ENCODE measurements at places on chromosomes 5 and 9.

- no peak for DNase-seq
Measured at GRCh38 chr9:70031141-70031545, 12.5 kb upstream of the MAMDC2 start.

DNA sequence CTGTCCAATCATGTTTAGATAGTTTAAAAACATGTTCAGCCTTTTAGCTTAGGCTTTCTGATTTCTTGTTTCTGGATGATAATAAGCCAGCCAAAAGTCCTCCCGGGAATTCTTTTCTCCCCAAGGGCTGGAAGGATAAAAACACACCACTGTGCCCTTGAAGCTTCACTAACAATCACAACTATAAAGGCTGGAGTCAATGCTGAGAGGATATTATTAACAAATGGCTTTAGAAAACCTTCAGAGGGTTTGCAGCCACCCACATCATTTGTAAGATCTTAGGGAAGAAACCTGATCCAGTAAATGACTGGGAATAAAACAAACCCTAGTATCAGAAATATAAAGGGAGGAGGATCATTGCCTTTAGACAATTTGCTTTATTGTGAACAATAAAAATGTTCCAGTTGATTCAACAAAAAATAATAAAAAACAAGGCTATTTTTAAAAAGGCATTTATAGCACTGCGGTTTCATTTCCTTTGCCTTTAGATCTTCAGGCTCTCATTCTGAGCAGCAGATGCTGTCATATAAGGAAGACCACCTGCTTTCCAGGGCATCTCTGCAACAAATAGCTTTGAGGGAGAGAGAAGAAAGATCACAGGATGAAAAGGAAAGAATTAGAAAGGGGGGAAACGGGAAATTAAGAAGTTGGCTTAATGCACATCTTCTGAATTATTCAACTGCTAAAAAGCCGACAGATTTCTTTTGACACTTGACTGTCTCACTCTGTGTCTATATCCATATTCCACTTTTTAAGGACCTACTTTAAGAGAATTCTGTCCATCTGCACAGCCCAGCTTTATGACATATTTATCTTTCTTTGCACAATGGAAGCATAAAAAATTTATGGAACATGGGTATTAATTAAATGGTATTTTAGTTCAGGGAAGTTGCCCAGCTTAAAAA, 277.2 kb upstream of the SLC24A2 start:
- DNase-seq: no peak

- DNase-seq: no peak
Measured at GRCh38 chr9:113506090-113506589, 42.6 kb downstream of the RGS3 start.

- no peak for DNase-seq
Measured at GRCh38 chr9:71755869-71756268, 12.4 kb downstream of the CEMIP2 start.

- no peak for DNase-seq
Measured at GRCh38 chr9:84620338-84620737, 49.2 kb upstream of the NTRK2 start.

GRCh38 chr9:85062385-85063022, 393.0 kb downstream of the NTRK2 start:
- no peak for DNase-seq

- peak; percentile 60 for DNase-seq
Measured at GRCh38 chr9:109894921-109895758, 115.1 kb downstream of the PALM2AKAP2 start.

DNA sequence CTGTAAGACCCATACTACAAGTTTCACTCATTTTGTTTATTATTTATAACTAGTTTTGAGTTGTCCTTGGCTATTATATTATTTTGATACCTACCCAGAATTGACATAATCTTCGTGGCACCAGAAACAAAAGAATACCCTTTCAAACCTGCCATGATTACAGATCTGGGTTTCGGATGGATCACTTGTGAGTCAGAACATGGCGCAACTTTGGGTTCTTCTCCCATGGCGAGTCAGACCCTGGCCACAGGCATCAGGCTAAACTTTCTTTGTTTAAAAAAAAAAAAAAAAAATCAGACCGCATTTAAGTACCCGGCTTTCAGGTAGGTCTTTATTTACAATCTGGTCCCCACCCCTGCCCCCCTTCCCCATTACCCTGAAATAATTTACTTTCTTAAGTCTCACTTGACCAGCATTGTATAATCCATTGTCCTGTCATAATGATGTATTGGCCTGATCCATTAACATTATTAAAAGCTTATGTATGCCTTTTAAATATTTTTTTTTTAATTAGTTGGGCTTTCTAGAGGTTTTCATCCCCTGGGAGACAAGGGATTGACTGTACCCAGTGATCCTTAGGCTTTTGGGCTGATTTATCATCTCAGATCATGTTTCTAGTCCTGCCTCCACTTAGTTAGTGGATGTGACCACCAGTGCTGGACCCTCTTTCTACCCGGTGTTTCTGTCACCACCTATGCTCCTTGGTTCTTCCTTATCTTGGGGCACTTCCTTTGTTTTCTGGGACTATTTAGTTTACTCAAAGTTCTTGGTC, 43.9 kb downstream of the F2RL2 start:
- DNase-seq: no peak

- no peak for DNase-seq
Measured at GRCh38 chr5:3605298-3606010, 9.8 kb downstream of the IRX1 start.

GRCh38 chr5:103657301-103657700, 94.7 kb upstream of the NUDT12 start:
- no peak for DNase-seq

- no peak for DNase-seq
Measured at GRCh38 chr5:91849069-91849468, 466.0 kb upstream of the ARRDC3 start.

GRCh38 chr5:132873119-132873929, at the start of gene LEAP2:
Gene LEAP2, plus strand, starts transcription at chr5:132873668. Its CDS starts 27 bp downstream, at chr5:132873695.
- DNase-seq: no peak

DNA sequence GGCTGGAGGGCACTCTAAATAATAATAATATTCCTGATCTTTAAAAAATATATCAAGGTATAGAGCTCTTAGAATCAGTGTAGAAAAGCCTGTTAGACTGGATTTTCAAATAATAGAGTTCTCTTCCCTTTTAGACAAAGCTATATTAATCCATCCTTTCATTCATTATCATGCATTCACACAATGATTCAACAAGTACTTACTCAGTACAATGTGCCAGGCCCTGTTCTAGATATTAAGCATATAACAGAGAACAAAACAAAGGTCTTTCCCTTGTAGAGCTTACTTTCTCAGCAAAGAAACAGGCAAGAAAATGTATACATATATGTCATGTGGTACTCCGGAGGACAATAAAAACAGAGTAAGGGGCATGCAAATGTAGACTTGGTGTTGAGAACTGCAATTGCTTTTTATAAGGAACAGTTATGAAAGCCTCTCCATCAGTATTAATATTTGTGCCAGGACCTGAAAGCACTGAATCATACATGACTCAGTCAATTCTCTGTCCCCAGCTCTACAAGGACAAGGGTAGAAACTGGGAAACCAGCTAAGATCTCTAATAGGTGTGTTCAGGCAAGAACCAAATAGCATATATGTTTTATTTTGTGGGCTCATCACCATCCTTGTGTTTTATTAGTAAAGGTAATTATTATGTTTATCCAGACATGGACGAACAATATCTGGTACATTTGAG, 72.2 kb downstream of the PIP5K1B start:
- no peak for DNase-seq

- no peak for DNase-seq
Measured at GRCh38 chr5:136014049-136015002, 14.5 kb upstream of the TGFBI start.

GRCh38 chr9:122367065-122367464, 3.8 kb upstream of the PTGS1 start:
- no peak for DNase-seq

DNA sequence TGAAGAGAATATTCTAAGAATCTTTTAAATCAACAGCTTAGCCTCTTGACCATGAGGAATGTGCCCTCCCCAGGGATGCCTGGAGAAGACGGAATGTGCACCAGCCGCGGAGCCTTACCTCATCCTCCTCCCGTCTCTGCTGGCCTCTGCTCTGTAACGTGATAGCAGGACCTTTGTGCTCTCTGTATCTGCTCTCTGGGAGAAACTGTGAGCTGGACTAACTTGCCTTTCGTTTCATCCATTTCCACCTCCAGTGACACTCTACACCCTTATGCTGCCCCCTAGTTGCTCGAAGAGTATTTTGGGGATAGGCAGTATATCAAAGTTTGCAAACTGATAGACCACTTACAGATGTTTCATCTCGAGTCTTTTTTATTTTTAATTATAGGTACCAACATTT, 141.4 kb downstream of the NPR3 start:
- no peak for DNase-seq

GRCh38 chr5:150350524-150351344, 6.8 kb upstream of the TCOF1 start:
- peak; percentile 55 for DNase-seq

- DNase-seq: no peak
Measured at GRCh38 chr5:132262882-132263547, 5.5 kb downstream of the PDLIM4 start.

DNA sequence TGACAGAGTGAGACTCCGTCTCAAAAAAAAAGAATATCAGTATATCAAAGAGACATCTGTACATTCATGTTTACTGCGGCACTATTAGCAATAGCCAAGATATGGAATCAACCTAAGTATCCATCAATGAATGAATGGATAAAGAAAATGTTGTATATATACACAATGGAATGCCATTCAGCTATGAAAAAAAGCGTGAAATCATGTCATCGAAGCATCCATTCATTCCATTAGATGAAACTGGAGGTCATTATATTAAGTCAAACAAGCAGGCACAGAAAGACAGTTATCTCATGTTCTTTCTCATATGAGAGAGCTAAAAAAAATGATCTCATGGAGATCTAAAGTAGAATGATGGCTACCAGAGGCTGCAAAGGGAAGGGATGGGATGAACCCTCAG, 180.9 kb upstream of the TLX3 start:
- no peak for DNase-seq

DNA sequence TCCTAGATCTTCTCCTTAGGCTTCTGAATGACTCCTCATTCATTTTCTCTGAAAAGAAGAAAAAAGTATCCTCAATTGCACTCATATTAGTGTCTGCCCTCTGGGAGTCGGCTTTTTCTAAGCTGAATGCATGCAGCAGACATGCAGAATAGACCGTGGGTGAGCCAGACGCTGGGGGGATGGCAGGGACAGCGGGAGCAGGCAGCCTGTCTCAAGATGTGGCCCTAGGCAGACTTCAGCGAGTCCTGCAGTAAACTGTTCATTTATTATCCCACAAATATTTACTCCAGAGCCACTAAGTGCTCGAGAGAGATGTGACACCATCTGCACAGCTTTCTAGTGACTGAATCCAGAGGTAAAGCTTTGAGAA, 164.9 kb upstream of the RAI14 start:
- DNase-seq: no peak

GRCh38 chr5:108797396-108797795, 49.7 kb downstream of the FER start:
- DNase-seq: no peak

- no peak for DNase-seq
Measured at GRCh38 chr9:137064880-137065164, 5.5 kb downstream of the SAPCD2 start.

All from stimulated activated CD4-positive, alpha-beta T cell treated with anti-CD3 and anti-CD28 coated beads, Interleukin-2, amount 100 ng/mL, for 24 hours (primary cell).